Activated naive CD8-positive, alpha-beta T cell treated with anti-CD3 and anti-CD28 coated beads, Interleukin-2, amount 50 U/mL, for 24 hours (primary cell): ENCODE measurements at places on chromosomes 1 and 21.

GRCh38 chr1:20497506-20497905 lies 10.4 kb downstream of the MUL1 start:
- no peak for DNase-seq

- no peak for DNase-seq
Observed at GRCh38 chr1:119226321-119226720, 85.9 kb upstream of the WARS2 start.

DNA sequence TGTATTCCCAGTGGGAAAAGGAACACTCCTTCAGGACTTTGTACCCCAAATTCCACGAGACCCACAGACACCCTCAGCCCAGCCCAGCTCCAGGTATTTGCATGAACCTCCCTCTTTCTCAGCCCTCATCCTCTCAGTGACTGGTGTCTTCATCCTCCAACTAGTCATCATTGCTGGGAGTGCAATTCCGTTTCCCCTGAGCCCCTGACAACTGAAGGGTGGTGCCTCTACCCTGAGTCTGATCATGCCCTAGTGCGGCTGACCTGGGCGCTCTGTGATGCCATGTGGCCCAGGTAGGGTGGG lies 3.8 kb upstream of the ZNF692 start:
- DNase-seq = no peak

GRCh38 chr1:41895552-41895951 lies 23.2 kb downstream of the HIVEP3 start:
- DNase-seq = no peak

GRCh38 chr1:86061551-86061990 lies 95.0 kb downstream of the COL24A1 start:
- no peak for DNase-seq

GRCh38 chr1:6872573-6873261 lies 87.5 kb downstream of the CAMTA1 start:
- no peak for DNase-seq

GRCh38 chr1:154846565-154847442 lies 23.3 kb downstream of the KCNN3 start:
- no peak for DNase-seq
